ENCODE measurements at places on chromosomes 16 and 17.

GRCh38 chr16:11163761-11164261 lies 92.2 kb downstream of the SOCS1 start:
- no peak for DNase-seq

DNA sequence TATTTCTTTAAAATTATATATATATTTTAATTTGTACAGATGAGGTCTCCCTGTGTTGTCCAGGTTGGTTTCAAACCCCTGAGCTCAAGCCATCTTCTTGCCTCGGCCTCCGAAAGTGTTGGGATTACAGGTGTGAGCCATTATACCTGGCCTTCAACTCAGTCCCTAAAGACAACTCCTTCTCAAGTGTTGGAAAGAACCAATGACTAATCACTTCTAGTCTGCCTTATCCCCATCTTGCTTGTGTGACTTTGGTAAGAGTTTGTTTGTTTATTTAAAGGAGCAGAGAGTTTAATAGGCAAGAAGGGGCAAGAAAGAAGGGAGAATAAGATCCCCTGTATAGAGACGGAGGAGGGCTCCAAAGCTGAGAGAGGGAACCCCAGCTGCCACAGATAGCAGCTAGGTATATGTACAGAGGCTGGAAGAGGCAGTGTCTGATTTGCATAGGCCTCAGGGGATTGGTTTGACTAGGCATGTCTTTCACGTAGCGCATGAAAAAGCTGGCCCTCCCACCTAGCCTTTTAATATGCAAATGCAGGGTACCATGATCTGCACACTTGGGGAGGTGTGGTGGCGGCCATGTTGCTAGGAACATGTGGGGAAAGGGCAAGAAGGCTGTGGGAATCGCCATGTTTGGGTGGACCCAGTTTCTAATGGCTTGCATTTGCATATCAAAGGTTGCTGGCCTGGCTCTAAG lies 21.5 kb downstream of the ABCC1 start:
- DNase-seq, result no peak

GRCh38 chr16:46954562-46954961 lies 18.9 kb downstream of the DNAJA2 start:
- DNase-seq, result no peak

DNA sequence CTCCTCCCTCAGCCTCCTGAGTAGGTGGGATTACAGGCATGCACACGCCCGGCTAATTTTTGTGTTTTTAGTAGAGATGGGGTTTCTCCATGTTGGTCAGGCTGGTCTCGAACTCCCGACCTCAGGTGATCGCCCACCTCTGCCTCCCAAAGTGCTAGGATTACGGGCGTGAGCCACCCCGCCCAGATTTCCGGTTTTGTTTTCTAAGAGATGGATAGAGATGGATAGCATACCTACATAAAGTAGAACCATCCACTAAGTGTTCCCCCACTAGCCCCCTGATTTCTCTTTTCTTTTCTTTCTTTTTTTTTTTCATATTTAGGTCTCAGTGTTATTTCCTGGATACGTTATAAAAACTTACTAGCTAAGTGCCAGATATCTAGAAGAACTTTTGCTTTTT lies 2.0 kb downstream of the WSB1 start:
- DNase-seq, result peak; percentile 18

DNA sequence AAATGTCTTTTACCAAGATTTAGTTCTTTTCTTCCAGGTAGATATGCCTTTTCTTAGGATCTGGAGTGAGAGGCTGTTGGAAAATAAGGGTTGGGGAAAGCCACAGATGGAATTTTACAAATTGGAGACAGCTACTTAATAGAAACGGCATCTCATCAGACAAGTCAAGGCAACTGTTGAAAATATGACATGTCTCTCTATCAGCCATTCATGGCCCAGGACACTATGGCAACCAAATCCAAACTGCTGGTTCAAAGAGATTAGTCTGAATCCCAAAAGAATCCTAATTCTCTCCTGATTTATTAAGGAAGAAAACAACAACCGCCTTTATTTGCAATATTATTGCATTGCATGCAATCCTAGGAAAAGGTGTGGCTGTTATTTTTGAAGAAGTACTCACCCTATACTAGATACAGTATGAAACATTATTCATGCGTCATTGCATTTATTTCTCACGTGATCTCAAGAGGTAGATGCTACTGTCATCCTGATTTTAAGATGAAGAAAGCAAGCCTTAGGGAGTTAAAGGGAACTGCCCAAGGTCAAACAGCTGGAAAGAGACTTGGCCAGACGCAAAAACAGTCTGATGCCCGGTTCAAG lies 12.6 kb upstream of the CEP20 start:
- no peak for DNase-seq

GRCh38 chr16:85682516-85682915 lies 6.2 kb downstream of the GINS2 start:
- no peak for DNase-seq

GRCh38 chr17:42266918-42267766 lies 9.0 kb downstream of the STAT5B start:
- no peak for DNase-seq

DNA sequence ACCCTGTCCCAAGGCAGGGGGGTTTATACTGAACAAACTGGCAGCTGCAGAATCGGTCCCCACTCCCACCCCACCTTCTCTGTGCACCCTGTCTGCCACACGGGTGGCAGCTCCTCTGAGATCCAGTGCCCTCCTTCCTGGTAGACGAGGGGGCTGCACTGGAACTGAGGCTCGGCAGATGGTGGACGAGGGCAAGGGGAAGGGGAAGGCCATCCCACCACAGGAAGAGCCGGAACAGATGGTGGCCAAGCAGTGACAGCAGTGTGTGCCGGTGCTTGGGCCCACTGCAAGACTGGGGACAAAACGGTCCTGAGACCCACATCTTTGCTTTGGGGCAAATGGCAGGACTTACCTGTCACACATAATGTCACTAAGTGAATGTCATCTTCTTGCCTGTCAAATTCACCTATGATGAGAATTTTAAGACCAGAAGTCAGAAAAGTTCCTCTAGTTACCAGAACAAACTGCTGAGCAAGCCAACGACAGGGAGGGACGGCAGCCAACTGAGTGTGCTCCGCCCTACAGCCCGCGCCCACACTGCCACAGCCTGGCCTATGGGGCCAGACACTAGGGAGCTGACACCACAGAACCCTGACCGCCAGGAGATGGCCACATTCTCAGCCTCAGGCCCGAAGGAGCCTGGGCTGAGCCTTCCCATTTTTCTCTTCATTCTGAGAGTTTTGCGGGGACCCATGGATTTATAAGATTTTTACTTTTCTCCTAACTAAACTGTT lies 14.4 kb downstream of the NTAN1 start:
- DNase-seq, result peak; percentile 54

- no peak for DNase-seq
These were observed 10.1 kb downstream of the PLXDC1 start for GRCh38 chr17:39141294-39141693.

DNA sequence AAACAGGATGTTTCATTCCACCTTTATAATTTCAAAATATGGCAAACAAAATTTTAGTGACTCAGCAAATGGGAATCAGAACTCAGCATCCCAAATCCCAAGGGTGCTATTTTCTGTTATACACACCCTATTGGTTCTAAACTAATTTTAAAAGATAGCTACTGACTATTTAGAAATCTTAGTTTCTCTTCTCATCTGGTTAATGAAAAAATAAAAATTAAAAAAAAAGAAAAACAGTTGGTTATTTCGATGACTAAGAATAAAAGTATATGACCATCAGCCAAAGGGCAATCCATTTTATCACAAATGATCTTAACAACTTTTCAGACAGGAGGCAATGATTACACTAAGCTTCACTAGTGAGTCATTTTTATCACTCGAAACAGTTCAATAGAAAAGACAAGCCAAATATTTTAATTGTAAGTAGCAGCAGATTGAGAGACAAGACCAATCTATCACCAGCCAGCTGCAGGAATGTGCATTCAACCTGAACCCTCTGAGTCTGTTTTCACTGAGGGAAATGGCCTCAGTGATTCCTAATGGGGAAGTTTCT lies 15.2 kb downstream of the PHLPP2 start:
- no peak for DNase-seq

DNA sequence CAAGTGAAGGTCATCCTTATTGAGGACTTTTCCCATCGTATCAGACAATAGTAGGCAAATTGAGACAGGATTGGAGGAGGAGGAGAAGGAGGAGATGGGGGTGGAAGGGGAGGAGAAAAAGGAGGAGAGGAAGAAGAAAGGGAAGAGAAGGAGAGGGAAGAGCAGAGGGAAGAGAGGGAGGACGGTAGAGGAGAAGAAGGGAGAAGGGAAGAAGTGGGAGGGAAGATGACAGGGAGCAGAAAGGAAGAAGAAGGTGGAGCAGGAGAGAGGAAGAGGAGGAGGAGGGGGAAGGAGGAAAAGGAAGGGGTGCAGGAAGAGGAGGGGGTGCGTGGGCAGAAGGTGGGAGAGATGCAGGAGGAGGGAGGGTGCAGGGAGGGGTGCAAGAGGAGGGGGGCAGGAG lies 26.0 kb downstream of the ABCC6 start:
- DNase-seq, result no peak

DNA sequence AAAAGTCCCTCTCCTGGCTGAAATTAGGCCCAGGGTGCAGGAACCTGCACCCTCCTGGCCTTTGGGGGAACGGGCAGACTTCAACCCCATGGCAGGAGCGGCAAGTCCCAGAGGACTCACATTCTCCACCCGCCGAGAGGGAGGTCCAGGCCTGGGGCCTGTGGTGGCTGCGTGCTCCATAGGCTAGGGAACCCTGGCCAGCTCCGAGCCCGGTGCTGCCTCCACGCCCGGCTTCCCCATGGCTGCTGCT lies 130 bp downstream of the CCDC78 start:
- no peak for DNase-seq

GRCh38 chr17:39667262-39667944 lies 850 bp upstream of the PNMT start:
- no peak for DNase-seq

DNA sequence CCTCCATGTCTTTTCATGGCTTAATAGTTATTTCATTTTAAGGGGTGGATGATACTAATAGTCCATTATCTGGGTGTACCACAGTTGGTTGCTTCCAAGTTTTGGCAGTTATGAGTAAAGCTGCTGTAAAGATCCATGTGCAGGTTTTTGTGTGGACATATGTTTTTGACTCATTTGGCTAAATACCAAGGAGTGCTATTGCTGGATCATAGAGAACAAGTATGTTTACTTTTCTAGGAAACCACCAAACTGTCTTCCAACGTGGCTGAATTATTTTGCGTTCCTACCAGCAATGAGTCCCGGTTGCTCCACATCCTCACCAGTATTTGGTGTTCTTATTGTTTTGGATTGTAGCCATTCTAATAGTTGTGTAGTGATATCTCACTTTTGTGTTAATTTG lies 181.9 kb downstream of the SPECC1 start:
- no peak for DNase-seq

DNA sequence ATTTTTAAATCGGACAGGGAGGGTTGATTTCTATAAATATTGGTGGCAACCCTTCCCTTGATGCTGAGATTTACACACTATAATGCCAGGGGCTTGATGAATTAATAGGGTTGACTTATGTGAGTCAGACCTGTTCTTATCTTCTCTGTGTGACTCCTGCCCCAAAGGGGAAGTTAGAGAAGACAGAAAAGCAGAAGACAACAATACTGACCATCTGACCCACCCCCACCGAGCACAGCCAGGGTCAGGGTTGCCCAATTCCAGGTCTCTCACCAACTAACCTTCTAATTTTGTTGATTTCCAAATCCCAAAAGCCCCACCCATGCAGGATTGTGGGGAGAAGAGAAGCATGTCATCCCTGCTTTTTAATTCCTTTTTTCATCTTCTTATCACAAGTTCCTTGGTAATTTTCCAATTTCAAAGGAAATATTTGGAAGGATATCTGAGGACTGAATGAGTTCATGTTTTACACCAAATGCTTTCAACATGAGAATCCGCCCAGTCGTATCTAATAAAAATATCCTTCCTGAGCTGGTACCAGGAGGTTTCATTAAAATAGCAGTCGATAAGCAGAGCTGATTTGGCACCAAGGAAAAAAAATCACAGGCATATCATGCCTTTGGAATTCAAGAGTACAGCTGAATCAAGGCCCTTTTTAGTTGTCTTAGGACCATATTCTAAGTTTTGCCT lies 603.4 kb upstream of the CDH11 start:
- DNase-seq, result no peak

GRCh38 chr16:88779406-88780141 lies 5.4 kb downstream of the PIEZO1 start:
- no peak for DNase-seq

- peak; percentile 67 for DNase-seq
These were observed 648.5 kb upstream of the RBFOX1 start for GRCh38 chr16:6684076-6684673.

DNA sequence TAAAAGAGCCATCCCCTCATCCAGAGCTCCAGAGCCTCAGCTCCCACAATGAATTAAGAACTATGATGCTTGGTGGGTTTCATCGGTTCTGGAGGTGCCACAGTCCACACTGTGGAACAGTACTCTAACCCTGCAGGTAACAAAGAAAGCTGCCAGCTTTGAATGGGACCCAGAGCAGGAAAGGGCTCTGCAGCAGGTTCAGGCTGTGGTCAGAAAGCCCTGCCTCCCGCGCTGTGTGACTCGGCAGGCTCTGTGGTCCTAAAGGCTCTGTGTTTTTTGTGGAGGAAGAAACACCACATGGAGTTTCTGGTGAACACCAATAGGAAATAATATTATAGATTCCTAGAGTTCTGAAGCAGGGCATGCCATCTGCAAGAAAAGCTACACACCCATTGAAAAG lies 32.5 kb downstream of the MRPS23 start:
- peak; percentile 48 for DNase-seq

GRCh38 chr16:86995456-86995855 lies 321.7 kb downstream of the C16orf95 start:
- no peak for DNase-seq

DNA sequence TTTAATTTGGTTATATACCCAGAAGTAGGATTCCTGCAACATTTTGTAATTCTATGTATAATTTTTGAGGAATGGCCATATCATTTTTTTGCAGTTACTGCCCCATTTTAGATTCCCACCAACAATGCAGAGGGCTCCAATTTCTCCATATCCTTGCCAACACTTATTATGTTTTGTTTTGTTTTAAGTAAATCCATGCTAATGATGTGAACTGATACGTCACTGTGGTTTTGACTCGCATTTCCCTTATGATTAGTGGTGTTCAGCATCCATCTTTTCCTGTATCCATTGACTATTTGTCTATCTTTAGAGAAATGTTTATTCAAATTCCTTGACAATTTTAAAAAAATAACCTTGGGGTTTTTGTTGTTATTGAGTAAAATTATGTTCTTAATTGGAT lies 826.4 kb downstream of the CDH11 start:
- no peak for DNase-seq

Data from islet precursor cell (in vitro differentiated cells).